HFFc6 (cell line): ENCODE measurements at places on chromosomes 4 and X. TPM values are rescaled to one million over a fixed set of nuclear protein-coding genes. Genes with fewer than 3 reads are reported as not detected.

DNA sequence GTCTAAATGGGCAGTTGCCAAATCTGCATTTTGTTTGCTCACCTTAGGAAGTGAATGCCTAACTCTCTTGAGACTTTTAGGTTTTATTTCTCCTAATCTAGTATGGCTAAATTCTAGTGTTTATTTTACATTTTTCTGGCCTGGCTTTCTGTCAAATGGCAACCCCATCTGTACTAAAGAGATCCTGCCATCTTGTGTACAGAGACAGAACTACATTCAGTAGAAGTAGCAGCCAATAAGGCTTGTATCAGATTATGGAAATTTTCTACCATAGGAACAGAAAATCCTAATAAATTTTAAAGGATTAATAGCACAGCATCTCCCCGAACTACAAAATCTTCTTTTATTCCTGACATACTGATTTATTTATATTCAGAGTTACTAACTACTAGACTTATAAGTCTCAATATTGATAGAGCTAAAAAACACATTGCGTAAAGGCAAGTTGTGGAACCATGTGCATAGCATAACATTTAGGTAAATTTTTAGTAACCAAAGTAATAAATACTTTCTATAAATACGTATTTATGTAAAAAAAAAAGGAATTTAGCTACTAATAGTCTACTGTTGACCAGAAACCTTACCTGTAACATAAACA, 45.5 kb downstream of the TMEM144 start:
- DNase-seq, result peak; percentile 62

The F9 gene
- not detected in 3 replicates for total RNA-seq

The DUX4 gene
- total RNA-seq, result not detected in 3 replicates

The JADE3 gene
- total RNA-seq, result 5.8 to 6.3 TPM (median 6.2 TPM) in 3 replicates

DNA sequence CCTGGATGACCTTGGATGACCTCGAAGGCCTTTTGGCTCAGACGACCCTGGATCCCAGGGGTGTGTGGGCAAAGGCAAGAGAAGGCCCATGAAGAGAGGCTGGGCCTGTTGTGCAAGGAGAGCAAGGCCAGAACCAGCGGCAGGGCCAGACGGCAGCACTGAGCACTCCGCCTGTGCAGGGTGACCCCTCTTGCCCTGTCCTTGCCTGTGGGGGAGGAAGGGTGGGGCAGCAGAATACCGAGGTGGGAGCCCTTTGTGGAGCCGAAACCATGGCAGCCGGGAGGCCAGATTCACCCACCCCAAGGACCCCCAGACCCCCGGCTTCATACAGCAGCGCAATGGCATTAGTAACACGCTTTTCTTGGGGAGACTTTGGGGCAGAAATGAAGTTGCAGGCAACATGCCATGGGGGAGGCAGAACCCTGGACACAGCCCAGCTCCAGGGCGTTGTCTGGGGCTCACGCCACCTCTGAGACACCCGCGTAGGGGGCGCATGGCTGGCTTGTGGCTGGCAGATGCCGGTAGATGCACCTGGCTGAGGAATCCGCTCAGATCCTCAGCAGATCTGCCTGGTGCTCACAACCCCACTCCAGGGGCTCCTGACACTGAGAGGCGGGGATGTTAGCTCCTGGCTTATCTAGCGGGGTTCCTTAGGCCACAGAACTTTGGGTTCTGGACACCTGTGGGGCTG, 114.5 kb downstream of the FAM53A start:
- DNase-seq, result no peak

DNA sequence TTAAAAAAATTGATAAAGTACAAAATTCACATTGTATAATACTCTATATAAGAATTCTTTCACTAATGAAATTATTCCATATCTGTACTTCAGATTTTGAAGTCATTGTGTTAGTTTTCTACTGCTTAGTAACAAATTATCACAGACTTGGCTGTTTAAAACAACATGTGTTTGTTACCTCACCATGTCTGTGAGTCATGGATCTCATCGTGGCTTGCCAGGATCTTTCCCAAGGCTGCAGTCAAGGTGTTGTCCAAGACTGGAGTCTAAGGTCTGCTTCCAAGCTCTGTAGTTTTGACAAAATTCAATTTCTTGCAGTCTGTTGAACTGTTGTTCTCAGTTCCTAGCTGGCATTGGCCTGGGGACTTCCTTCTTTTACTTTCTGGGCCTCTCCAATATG, 1286.9 kb downstream of the ADGRL3 start:
- DNase-seq, result no peak

The SLC9B1 gene
- 0.25 to 0.46 TPM (median 0.39 TPM) in 3 replicates for total RNA-seq

DNA sequence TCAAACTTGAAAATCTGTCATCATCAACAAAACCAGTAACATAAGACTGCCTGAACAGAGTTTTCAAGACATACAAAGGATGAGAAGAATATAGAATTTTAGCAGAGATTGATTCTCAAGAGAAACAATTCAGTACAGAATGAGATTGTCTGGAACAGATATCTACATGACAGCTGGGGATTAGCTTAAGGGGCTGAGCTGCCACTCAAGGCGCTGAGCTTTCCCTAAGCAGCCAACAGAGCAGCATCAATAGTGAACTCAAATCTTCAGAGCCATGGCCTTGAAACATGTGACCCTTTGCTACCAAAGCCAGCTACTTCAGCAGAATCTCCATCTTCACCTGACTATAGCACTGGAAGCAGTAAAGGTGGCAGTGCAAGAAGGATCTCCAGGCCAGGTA, 24.3 kb upstream of the PCDH10 start:
- DNase-seq, result no peak

- DNase-seq, result no peak
Observed at GRCh38 chrX:136228839-136229207, 22.4 kb downstream of the MAP7D3 start.

DNA sequence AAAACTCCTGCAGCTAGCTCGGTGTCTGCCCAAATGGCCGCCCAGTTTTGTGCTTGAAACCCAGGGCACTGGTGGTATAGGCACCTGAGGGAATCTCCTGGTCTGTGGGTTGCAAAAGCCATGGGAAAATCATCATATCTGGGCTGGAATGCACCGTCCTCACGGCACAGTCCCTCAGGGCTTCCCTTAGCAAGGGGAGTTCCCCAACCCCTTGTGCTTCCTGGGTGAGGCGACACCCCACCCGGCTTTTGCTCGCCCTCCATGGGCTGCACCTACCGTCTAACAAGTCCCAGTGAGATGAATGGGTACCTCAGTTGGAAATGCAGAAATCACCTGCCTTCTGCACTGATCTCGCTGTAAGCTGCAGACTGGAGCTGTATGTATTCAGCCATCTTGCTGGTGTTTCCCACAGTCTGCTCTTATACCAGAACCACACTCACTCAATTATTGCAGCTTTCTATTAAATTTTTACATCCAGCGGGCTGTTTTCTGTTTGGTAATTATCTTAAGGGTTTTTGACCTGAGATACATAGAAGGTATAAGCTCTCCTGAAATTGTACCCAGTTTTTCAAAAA, 36.7 kb upstream of the NPNT start:
- DNase-seq, result no peak

DNA sequence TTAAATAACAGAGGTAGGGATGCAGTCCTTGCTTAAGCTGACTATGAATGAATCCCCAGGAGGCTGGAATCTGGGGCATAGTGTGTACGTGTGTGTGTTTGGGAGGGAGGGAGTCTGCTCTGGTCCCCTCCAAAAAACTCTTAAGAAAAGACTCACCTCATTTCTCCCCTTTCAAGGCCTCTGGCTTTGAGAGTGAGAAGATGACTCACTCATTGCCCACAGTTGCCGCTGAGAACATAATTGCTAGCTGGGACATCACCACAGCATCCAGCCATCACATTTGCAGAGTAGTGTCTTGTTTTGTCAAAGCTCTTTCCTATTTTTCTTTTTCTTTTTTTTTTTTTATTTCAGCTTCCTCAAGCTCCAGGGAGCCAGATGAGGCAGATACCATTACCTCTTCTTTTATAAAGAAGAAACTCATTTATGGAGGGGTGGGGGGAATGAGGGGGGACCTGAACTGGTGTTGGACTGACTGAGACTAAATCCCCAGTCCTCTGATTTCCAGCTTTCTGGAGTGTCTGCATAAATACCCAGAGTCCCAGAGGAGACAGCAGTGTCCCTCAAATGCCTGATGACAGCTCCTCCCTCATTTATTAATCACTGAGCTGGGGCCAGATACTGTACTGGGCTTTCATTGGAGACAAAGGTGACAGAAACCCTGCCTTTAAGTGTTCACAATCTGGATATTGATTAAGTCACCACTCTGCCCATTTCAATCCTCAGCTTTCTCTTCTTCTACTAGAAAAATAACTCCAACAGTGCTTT, 61.9 kb upstream of the LAS1L start:
- peak; percentile 42 for DNase-seq

- DNase-seq, result peak; percentile 35
Observed at GRCh38 chr4:88690355-88690754, 7.3 kb downstream of the NAP1L5 start.

- no peak for DNase-seq
Observed at GRCh38 chr4:23904639-23905071, 14.8 kb upstream of the PPARGC1A start.

The P2RY4 gene
- total RNA-seq, result not detected in 3 replicates

GRCh38 chrX:65633826-65634225, 33.6 kb upstream of the MSN start:
- no peak for DNase-seq

The C4orf50 gene
- total RNA-seq, result not detected in 2 replicates

DNA sequence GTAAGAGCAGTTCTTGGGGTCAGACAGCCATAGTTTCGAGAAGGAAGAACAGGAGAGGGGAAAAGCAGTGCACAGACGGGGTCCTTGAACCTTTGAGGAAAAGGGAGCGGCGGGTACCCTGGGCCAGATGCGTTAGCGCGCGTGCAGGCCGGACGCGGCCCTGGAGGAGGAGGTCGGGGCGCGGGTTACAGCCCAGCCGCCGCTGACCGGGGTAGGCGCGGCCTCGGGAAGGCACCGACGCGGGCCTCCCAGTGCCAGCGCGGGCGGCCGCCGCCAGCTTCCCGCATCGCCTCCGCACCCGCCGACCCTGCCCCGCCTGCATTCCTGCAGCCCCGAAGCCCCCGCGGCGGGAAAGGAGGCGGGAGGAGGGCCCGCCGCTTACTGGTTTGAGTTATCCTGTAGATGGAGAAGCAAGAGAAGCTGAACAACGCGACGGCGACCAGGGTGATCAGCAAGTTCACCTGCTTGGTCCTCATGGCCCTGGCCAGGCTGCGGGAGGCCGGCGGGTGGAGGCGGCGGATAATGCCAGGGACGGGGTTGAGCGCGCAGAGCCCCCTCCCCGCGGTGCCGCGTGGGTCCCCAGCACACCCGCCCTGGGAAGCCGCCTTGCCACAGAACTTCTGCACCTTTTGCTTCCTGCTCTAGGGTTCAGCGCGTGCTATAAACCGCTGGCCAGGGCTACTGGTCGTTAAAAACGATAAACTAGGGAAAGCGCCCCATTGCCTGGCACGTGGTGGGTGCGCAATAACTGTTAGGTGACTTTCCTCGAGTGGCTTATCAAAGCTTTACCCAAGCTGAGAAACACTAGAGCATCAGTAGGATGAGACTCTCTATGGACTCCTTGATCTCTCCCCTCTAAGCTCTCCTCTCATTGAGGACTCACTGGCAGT, at the start of gene MGAT4D:
Gene MGAT4D (minus strand): TSS at position 547 of the 890 bp plus-strand sequence. CDS start 71 bp downstream, at position 476.
- no peak for DNase-seq

DNA sequence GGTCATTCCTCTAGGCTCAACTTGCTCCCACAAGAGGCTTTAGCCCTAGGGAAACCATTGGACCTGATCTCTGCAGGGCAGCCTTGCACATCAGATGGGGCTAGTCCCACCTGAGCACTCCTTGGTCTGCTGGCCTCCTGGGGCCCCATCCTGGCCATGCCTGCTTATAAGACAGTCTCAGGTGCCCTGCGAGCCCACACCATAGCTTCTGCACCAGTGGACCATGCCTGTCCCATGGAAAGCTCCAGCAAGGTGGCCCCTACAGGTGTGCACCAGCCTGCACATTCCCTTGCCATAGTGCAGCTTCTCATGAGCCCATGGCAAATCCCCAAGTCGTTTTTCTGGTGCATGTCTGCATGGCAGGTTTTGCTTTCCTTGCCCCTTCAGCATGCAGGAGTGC, 19.6 kb upstream of the FAAH2 start:
- no peak for DNase-seq

- DNase-seq, result no peak
Observed at GRCh38 chrX:149511081-149511480, 6.0 kb upstream of the IDS start.

The PDE5A gene
- total RNA-seq, result 13.3 to 18.7 TPM (median 15.7 TPM) in 3 replicates

DNA sequence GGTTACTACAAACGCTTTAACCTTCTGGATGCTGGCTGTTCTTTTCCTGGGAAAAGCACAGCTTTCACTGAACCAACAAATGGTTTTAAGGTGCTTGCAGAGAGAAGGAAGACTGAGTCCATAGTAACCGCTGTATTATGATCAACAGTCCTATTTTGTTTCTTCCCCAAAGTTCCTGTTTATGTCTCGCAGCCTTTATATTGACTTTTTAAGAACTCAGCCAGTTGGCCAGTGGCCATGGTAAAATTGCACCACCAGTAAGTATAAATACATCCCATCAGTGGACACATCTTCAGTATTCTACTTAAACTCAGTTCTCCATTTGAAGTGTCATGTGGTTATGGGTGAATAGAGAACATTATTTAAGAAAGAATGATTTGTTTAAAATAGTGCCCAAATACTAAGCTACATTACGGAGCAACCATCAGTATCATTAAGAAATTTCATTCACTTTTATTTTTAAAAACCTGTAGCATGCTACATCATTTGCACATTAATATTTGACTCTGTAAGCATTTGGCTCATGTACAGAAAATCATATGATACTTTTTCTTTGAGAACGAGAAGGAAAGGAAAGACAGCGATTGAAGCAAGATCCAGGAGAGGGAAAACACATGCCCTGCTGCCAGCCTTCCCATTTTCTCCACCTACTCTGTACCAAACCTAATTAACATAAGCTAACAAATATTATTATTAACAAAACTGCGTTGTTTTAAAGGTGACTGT, 287.0 kb downstream of the ARHGAP24 start:
- DNase-seq, result peak; percentile 61

GRCh38 chrX:41189156-41189555, 103.9 kb downstream of the USP9X start:
- DNase-seq, result no peak

DNA sequence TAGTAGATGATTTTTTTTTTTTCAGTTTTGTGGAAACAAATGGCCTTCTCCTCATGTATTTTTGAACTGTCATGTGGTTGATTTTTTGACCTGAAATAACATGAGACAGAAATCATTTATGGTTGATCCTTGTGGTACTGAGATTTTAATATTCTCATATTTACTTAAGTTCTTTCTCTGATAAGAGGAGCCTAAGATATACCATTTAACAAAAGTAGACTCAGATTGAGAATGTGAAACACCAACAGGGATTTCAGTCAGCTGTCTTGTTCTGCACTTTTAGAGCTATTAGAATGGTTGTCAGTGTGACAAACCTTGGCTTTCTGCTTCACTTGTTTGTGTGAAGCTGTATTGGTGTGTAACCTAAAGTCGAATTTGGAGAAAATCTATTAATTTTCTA, 575.7 kb downstream of the SPOCK3 start:
- no peak for DNase-seq

DNA sequence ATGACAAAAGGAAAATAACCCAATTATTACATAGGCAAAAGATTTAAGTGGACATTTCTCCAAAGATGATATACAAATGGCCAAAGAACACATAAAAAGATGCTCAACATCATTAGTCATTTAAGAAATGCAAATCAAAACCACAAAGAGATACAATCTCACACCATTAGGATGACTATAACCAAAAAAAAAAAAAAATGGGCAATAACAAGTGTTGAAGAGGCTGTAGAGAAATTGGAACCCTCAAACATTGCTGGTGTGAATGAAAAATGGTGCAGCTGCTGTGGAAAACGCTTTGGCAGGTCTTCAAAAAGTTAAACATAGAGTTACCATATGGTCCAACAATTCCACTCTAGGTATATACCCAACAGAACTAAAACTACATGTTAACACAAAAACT, 5.6 kb upstream of the PRDX4 start:
- DNase-seq, result peak; percentile 30
